NCI-H2171 (cell line): ENCODE measurements at places on chromosomes 2 and 18.

DNA sequence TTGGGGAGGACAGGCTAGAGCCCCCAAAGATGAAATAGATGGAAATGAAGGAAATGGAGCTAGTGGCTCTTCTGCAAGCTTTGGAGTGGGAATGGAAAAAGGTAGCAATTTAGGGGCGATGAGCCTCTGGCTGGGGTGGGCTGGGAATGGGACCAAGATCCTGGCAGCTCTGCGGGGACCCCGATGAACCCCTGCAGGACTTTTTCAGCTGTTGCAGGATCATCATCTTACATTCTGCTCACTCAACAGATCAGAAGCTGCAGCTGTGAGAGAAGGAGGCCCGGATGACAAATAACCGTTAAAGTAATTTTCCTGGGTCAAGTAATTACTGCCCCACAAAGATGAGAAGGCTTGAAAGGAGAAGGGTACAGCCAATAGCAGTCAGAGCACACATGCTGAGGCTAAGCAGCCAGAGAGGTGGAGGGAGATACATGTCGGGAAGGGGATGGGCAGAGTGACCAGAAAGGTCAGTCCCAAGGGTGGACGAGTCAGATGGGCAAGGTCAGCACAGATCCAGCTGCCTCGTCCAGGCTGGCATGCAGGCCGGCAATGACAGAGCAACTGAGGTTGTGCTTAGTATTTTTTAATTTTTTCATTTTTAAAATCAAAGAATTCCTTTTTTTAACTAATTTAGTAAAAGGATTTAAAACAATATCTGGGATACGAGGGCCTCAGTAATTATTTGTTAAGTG lies 245.0 kb upstream of the RAB6C start:
- DNase-seq: no peak

DNA sequence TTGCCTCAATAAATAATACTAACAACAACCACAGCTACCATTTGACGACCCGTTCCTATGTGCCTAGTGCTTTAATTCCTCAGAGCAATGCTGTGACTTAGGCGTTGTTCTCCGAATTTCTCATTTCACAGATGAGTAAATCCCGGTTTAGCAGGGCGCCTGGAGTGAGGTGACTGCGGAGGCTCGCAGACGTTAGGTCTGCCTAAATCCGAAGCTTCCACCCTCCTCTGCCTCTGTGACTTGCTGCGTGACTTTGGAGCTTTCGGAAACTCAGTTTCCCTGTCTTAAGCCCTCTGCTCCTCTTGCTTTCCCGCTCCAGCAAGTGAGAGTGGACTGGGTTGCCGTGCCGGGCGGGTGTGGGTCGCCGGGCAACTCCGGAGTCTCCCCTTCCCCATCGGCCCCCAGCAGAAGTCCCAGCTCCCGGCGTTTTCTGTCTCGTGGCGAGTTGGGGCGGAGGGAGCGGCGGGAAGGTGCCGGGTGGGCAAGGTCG lies 711 bp upstream of the ATOH8 start:
- no peak for DNase-seq

DNA sequence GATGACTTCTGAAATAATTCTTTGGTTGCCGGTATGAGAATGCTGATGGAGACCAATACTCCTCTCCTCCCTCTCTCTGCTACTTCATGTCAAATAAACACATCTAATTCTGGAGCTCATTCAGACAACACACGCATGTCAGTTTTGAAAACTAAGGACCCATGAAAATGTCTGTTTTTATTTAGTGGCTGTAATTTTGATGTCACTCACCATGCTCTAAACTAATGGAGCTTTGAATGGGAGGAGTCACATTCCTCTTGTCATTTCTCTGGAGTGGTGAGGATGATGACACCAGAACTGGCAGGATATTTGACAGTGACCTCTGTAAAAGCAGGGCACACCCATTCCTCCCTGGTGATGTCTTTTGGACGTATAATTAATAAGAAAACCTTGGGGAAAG lies 163.0 kb downstream of the PHLPP1 start:
- no peak for DNase-seq

DNA sequence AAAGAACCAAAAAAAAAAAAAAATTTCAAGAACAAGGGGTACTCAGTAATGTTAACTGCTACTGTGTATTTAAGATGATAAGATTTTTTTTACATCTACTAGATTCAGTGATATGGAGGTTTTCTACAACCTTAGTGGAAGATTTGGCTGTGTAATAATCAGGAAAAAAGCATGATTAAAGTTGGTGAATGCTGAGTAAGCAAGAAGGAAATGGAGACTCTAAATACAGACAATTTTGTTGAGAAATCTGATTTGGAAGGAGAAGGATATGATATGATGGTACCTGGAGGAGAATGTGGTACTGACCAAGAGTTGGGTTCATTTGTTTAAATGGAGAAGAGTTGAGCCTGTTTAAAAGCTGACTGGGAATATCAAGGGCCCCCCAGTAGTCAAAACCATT lies 125.1 kb downstream of the WDPCP start:
- DNase-seq: no peak

DNA sequence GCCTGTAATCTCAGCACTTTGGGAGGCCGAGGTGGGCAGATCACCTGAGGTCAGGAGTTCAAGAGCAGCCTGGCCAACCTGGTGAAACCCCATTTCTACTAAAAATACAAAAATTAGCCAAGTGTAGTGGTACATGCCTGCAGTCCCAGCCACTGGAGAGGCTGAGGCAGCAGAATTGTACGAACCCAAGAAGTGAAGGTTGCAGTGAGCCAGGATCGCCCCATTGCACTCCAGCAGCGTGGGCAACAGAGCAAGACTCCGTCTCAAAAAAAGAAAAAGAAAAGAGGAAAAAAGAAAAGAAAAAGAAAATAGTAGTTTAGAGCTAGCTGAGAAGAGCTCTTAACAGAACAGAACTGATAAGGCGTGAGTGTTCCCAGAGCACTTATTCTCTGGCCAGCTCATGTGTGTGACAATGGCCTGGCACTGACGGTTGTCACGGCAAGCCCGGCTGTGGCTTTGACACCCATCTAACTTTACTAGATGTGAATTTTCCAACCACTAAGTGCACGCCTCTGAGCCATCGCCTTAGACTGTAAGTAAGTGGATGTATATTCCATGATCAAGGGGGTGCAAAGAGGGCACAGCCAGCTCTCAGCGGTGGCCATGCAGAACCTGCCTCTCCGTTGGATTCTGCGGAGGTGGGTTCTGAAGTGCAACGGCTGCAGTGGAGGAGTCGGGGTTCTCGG lies 80.0 kb downstream of the ZNF516 start:
- no peak for DNase-seq

- peak; percentile 55 for DNase-seq
Measured at GRCh38 chr2:110211938-110212858, at the start of gene MTLN. MTLN (minus strand) TSS chr2:110212547; CDS start chr2:110212525, 22 bp downstream.

DNA sequence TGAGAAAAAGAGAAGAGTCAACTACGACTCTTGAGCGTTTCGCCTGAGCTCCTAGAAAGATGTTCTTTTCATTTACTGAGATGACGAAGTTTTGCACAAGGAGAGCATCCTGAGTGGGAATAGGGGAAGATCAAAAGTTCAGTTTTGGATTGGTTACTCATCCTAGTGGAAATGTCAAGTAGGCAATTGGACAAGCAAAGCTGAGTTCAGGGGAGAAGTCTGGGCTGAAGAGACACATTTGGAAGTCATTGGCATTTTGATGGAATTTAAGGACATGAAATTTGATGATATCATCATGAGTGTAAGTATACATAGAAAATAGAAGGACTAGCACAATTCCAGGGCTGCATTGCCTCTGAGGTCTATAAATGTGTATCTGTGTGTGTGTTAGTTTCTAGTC lies 416.6 kb downstream of the RAD51AP2 start:
- no peak for DNase-seq

GRCh38 chr2:142218471-142218870 lies 87.7 kb upstream of the LRP1B start:
- DNase-seq: no peak

DNA sequence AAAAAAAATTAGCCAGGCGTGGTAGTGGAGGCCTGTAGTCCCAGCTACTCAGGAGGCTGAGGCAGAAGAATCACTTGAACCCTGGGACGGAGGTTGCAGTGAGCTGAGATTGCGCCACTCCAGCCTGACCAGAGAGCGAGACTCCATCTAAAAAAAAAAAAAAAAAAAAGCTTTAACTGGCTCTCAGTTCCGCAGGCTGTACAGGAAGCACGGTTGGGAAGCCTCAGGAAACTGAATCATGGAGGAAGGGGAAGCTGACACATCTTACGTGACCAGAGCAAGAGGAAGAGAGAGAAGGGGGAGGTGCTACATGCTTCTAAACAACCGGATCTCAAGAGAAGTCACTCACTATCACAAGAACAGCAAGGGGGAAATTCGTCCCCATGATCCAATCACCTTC lies 505.6 kb upstream of the SLC8A1 start:
- no peak for DNase-seq

GRCh38 chr18:23784832-23785245 lies 95.6 kb downstream of the LAMA3 start:
- DNase-seq: no peak

DNA sequence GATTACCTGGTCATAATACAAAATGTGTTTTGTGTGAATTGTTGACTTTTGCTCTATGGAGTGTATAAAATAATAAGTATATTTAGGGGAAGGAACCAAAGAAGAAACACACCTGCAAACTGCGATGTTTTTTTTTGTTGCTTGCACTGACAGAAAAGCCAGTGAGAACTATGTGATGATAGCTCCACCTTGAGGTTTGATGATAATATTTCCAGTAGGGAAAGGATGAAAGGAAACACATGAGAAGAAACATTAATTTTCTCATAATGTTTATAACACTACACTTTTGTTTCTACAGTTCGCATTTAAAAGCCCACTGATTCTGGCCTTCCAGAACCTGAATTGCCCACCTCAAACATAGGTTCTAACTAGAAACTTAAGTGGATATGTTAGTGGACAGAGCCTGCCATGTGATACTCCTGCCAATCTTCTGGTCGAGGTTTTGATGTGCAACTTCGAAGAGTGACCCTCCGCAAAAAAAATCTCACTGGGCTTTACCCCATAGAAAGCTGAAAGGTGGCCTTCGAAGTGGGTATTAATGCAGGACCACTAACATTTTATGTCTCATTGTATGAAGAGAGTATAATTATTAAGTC lies 476.4 kb upstream of the SPHKAP start:
- no peak for DNase-seq

- no peak for DNase-seq
Measured at GRCh38 chr2:36322108-36322507, 33.5 kb upstream of the CRIM1 start.
